NT2/D1 (cell line): ENCODE measurements at places on chromosomes 3 and 15.

GRCh38 chr3:17122758-17123157 lies 238.0 kb downstream of the PLCL2 start:
- no peak for DNase-seq

DNA sequence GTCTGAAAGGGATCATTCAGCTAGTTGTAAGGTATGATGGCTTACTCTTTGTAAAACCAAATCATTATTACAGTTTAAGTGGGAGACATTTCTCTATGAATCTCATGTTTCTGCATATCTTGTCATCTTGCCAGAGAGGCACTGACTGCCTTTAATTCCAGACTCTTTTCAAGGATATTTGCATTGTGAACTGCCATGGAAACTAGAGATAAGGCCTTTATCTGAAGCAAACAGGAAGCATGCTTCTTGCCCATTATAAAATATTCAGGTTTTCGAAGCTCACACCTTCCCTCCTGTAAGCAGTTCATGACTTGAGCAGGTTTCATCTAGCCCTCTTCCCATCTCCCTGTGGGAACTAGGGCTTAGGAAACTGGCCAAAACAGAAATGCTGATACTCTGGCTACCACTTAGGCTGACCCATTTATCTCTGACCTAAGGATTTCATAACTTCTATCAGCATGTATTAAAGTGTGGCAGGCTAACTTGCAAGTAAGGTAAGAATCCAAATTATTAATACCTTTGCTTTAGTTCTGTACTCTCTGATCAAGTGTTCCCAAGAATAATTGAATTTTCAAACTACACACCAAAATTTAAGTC lies 326.6 kb upstream of the ALCAM start:
- DNase-seq, result no peak

GRCh38 chr3:176183181-176183580 lies 1014.1 kb downstream of the TBL1XR1 start:
- DNase-seq, result no peak

GRCh38 chr3:21621181-21621651 lies 129.8 kb downstream of the ZNF385D start:
- no peak for DNase-seq

GRCh38 chr3:4413467-4413866 lies 53.6 kb downstream of the SUMF1 start:
- DNase-seq, result no peak

GRCh38 chr3:115615001-115615814 lies 8.1 kb upstream of the GAP43 start:
- peak; percentile 74 for DNase-seq

GRCh38 chr15:31328428-31328968 lies 1.9 kb downstream of the KLF13 start:
- no peak for DNase-seq

GRCh38 chr3:101311676-101312075 lies 8.7 kb downstream of the IMPG2 start:
- DNase-seq, result no peak
